Activated CD8-positive, alpha-beta memory T cell treated with anti-CD3 and anti-CD28 coated beads for 48 hours (primary cell): ENCODE measurements at places on chromosomes 5 and 9.

GRCh38 chr9:98248737-98249474 lies 6.5 kb downstream of the TBC1D2 start:
- no peak for DNase-seq

GRCh38 chr9:80500300-80500699 lies 928.5 kb downstream of the TLE4 start:
- no peak for DNase-seq

GRCh38 chr5:11504886-11505193 lies 399.4 kb downstream of the CTNND2 start:
- DNase-seq: no peak

DNA sequence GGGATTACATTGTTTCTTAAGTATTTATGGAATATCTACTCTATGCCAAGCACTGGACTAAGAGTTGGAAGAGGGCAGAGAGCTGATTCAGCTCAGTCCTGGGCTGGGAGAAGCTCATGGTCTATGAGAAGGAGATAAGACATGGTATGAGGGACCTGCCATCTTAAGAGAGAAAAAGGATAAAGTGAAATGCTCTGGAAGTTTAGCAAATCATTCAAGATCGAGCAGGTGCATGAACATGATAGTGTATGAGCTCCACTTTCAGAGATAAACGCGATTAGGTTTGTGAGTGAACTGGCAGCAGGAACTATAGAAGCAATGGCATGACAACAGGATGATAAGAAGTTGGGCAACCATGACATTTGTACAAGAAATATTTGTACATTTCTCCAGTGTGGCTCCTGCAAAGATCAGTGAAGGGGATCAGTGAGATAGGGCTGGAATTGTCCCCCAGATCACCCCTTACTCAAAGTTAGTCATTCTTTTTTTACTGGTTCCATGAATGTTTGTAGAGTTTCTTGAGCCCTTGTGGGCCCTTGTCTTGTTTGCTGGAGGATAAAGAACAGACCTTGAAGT lies 26.6 kb upstream of the CCDC180 start:
- DNase-seq: no peak

DNA sequence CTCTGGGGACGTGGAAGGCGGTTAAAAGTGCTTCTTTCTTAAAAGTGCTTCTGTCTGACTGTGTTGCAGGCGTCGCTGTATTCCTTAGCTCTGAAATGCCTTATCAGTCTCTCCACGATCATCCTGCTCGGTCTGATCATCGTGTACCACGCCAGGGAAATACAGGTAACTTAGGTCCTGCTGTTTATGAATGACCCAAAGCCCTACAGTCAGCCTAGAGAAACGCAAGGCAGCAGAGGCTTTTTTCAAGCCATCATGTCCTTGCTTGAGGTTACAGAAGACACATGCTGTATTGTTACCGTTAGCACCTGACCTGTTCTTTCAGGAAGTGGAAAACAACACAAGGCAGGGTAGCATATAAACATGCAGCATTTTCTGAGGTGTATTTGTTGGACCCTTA lies 2.0 kb downstream of the KCNN2 start:
- no peak for DNase-seq

DNA sequence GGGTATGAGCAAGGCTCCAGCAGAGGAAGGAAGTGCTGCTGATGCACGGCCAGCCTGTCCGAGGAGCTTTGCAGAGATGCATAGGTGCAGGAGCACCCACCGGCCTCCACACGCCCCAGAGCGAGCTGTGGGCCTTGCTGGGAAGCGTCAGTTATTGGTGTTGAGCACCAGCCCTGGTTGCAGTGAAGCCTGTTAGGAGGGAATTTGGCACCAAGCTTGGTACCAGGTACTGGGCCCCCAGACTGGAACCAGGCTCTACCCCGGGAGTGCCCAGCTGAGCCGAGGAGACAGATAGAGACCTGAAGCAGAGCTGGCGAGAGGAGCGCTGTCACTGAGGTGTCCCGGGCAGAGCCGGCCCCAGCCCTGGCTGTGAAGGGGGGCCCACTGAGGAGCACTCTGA lies 5.2 kb downstream of the TCF7 start:
- no peak for DNase-seq

- DNase-seq: no peak
These were observed 238.2 kb downstream of the NR3C1 start for GRCh38 chr5:143165049-143165880.

DNA sequence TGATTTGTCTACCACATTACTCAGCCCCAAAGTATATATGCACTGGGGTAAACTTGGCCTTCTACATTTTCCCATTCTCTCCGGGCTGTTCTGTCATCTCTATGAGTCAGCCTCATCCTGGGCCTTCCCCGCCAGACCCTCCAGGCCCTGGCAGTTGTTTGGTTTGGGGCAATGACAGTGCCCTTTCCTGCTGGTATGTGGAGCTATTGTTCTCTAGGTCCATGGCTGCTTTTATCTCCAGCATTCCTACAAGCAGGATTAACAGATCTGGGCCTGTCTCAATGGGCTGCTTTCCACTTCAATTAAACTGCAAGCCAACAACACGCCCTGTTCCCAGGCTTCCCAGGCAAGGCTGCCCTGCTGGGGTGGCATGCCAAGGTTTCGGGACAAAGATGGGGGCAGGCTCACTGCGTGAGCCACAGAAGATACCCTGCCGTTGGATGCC lies 136.4 kb downstream of the SLIT3 start:
- DNase-seq: no peak

GRCh38 chr5:135456238-135457099 lies 4.3 kb upstream of the TIFAB start:
- DNase-seq: no peak
